ENCODE measurements at places on chromosomes 12 and 14. TPM values are rescaled to one million over a fixed set of nuclear protein-coding genes. Genes with fewer than 3 reads are reported as not detected.
A peak's percentile ranks its signal among the peaks of the same experiment; 100 is the strongest.

Gene VWF
- 183 TPM for total RNA-seq

Gene SYNE3
- 18.5 TPM for total RNA-seq

GRCh38 chr14:67728258-67728657, 26.6 kb downstream of the RDH12 start:
- H3K27ac ChIP-seq, result no peak overlapping the region
- peaks cover 10% of the 10 kb centered on the region for H3K36me3 ChIP-seq
- no peaks in the 10 kb centered on the region for H3K4me1 ChIP-seq
- no peak for DNase-seq
- H3K27me3 ChIP-seq, result no peaks in the 10 kb centered on the region

- peak overlapping the region; percentile 35 for H3K27ac ChIP-seq
- peak overlapping the region; percentile 98 for H3K4me3 ChIP-seq
- no peaks in the 10 kb centered on the region for H3K27me3 ChIP-seq
- H3K36me3 ChIP-seq, result peaks cover 24% of the 10 kb centered on the region
Observed at GRCh38 chr12:95859344-95859816, 628 bp downstream of the SNRPF start.

Gene TMEM132D
- total RNA-seq, result 0.13 TPM

- H3K27ac ChIP-seq, result no peak overlapping the region
- DNase-seq, result no peak
Observed at GRCh38 chr14:74959596-74960180, 4.3 kb upstream of the PGF start.

DNA sequence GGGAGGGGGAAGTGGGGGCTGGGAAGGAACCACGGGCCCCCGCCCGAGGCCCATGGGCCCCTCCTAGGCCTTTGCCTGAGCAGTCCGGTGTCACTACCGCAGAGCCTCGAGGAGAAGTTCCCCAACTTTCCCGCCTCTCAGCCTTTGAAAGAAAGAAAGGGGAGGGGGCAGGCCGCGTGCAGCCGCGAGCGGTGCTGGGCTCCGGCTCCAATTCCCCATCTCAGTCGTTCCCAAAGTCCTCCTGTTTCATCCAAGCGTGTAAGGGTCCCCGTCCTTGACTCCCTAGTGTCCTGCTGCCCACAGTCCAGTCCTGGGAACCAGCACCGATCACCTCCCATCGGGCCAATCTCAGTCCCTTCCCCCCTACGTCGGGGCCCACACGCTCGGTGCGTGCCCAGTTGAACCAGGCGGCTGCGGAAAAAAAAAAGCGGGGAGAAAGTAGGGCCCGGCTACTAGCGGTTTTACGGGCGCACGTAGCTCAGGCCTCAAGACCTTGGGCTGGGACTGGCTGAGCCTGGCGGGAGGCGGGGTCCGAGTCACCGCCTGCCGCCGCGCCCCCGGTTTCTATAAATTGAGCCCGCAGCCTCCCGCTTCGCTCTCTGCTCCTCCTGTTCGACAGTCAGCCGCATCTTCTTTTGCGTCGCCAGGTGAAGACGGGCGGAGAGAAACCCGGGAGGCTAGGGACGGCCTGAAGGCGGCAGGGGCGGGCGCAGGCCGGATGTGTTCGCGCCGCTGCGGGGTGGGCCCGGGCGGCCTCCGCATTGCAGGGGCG, at the start of gene GAPDH:
Gene GAPDH (plus strand): TSS at position 595 of the 772 bp plus-strand sequence. CDS start 316 bp downstream, outside the sequence.
- peaks cover 2% of the 10 kb centered on the region for H3K36me3 ChIP-seq
- no peaks in the 10 kb centered on the region for H3K27me3 ChIP-seq
- peak within 1 kb of the TSS; percentile 99 for H3K27ac ChIP-seq
- H3K4me3 ChIP-seq, result peak within 1 kb of the TSS; percentile 92

DNA sequence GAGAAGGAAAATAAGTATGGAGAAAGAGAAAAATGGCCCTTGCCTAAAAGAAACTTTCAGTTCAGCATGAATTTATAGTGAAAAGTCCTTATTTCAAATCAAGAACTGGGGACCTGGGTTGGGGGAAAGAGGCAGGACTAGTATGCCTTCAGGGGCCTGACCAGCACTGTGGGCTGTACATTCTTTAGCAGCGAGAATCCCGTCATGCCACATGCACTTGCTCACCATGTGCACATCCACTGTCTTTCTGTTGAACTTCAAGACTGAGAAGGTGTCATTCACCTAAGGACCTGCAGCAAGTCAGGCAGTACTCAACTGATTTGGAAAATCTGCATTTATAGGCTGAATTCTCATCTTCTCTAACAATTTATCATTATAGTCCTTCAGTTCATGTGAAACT, 50.2 kb downstream of the RAB35 start:
- H3K27me3 ChIP-seq, result no peaks in the 10 kb centered on the region
- no peak overlapping the region for H3K27ac ChIP-seq
- DNase-seq, result no peak

DNA sequence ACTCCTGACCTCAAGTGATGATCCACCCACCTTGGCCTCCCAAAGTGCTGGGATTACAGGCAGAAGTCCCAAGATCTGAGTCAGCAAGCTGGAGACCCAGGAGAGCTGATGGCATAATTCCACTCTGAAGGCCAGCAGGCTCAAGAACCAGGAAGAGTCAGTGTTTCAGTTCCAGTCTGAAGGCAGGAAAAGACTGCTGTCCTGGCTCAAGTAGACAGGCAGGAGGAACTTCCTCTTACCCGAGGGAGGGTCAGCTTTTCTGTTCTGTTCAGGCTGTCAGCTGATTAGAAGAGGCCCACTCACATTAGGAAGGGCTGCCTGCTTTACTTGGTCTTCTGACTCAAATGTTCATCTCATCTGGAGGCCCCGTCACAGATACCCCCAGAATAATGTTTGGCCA, 206.0 kb upstream of the MYL2 start:
- no peak overlapping the region for H3K27ac ChIP-seq
- H3K4me1 ChIP-seq, result no peaks in the 10 kb centered on the region
- H3K36me3 ChIP-seq, result no peaks in the 10 kb centered on the region
- no peak for DNase-seq
- no peak overlapping the region for H3K4me3 ChIP-seq

DNA sequence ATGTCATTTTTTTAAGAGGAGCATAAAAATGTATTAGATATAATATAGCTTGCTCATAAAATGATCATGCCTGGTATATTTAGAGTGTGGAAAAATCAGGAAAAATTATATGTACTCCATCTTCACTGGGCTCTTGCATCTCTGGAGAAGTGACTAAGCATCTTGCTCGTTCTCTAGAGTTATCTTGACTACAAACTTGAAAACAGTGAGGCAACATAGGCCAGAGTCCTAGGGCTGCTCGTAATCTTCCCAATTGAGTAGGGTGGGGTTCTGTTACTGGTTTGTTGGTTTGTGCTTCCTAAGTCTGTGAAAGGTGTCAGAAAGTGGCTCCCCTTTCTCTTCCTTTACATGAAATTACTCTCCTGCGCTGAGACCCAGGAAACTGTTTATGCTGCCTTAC, 46.2 kb downstream of the AACS start:
- DNase-seq, result no peak
- no peak overlapping the region for H3K27ac ChIP-seq
- no peak overlapping the region for H3K4me3 ChIP-seq
- no peaks in the 10 kb centered on the region for H3K27me3 ChIP-seq
- H3K36me3 ChIP-seq, result peaks cover 3% of the 10 kb centered on the region
- no peaks in the 10 kb centered on the region for H3K4me1 ChIP-seq

Gene IQSEC3
- 1.4 TPM for total RNA-seq

Gene OR6S1
- total RNA-seq, result not detected

GRCh38 chr14:61090432-61091216, 109.6 kb downstream of the SLC38A6 start:
- H3K27ac ChIP-seq, result no peak overlapping the region
- no peaks in the 10 kb centered on the region for H3K4me1 ChIP-seq
- H3K4me3 ChIP-seq, result no peak overlapping the region

DNA sequence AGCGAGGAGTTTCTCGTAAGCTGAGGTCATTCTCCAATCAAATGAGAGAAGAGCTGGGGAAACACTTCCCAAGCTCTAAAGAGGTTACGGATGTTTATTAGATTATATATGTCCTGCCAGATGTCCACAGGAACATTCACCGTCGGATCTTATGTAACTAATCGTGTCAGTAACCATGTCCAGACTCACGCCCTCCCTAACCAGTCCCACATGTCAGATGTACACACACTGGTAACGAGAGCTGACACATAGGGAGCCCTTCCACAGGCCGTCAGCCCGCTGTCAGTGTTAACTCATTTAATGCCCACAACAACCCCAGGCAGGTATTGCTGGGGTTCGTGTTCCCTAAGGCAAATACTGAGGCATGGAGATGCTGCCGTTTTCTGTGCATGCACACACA, 223.7 kb upstream of the RTL1 start:
- no peaks in the 10 kb centered on the region for H3K4me1 ChIP-seq
- DNase-seq, result no peak
- no peak overlapping the region for H3K4me3 ChIP-seq
- H3K27ac ChIP-seq, result no peak overlapping the region
- no peaks in the 10 kb centered on the region for H3K36me3 ChIP-seq

DNA sequence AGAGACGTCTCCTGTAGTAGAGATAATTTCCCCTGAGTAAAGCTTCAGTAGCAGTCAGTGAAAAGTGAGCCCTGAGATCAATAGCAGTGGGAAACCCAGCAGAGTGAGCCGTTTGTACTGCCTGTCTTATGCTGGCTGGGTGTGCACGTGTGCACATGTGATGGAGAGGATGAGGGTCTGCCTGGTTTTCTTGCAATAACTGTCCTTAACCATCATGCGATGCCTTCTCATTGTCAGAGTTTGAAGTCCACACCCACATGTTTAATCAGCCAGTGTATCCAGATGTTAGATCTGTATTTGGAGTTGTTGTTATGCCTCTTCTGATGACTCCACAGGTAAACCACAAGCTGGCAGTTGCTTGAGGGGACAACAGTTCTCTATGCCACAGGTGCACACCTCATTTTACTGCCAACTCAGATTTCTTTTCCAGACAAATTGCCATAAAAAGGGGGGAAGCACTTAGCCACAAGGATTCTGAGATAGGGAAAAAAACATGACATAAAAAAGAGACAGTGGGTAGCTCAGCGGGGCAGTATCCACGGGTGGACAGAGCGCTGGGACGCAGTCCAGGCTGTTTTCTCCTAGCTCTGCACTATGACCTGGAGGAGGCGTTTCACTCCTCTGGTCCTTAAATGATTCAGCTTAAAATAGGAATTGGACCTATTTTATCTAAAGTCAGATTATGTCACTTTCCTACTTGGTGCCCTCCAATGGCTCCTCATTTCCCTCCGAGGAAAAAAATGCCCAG, 192.3 kb downstream of the ANO6 start:
- no peak overlapping the region for H3K4me3 ChIP-seq
- no peaks in the 10 kb centered on the region for H3K27me3 ChIP-seq
- no peaks in the 10 kb centered on the region for H3K4me1 ChIP-seq
- DNase-seq, result no peak
- no peak overlapping the region for H3K27ac ChIP-seq

GRCh38 chr14:98959410-98959809, 312.6 kb downstream of the BCL11B start:
- no peaks in the 10 kb centered on the region for H3K4me1 ChIP-seq
- no peaks in the 10 kb centered on the region for H3K36me3 ChIP-seq
- no peaks in the 10 kb centered on the region for H3K27me3 ChIP-seq

DNA sequence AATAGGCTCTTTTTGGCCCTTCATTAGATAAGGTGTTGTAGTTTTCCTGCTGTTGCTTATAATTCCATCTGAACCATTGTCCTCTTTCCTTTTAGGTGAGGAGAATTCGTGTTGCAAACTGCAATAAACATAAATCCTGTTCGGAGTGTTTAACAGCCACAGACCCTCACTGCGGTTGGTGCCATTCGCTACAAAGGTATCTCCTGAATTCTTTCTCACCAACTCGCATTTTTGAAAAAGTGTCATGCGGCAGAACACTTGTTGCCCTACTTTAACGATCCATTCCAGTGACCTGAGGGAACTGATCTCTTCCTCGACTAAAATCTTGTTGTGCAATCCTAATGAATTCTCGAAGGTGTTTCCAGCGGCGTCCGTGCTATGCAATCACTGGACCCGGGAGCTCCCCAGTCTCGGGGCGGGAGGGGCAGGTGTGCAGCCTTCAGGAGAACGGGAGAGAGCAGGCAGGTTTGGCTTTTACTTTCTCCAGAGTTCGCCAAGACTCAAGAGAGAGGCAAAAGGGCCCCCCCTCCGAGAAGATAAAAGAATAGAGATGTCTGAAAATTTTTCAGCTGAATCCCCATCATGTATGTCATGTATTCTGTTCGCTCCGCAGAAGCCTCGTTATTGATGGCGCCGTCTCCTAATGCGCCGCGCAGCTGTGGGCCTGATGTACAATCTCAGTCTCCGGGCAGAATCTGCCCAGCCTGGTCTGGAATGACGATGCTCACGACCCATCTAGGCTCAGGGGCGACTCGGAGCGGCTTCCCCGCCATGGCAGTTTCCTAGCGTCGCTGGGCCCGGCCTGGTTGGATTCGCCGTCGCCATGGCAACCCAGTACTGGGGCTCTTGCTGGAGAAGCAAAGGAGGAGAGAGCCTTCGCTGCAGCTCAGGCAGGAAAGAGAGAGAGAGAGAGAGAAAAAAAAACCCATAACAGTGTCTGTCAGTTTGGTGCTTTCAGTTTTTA, 38.2 kb downstream of the PLXNC1 start:
- no peak overlapping the region for H3K27ac ChIP-seq
- H3K4me1 ChIP-seq, result peaks cover 8% of the 10 kb centered on the region
- peak; percentile 88 for DNase-seq
- peak overlapping the region; percentile 31 for H3K4me3 ChIP-seq
- no peaks in the 10 kb centered on the region for H3K36me3 ChIP-seq
- no peaks in the 10 kb centered on the region for H3K27me3 ChIP-seq

DNA sequence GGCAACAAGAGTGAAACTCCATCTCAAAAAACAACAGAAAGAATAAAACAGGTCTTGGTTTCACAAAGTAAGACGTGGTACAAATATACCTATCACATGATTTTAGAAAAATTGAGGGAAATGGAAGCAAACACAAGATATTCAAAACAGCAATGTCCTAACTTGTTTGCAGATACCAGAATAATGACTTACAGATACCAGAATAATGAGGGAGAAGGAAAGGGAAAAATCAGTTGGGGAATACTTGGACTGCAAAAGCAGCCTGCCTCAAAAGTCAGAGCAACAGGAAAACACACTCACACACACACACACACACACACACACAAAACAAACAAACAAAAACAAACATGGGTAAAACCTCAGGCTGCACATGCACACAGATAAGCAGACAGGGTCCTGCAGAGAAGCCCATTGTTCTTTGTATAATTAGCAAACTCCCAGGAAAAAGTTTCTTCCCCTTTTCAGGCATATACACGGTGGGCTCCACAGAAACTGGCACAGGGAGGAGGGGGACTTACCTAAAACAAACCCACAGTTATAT, 65.7 kb upstream of the CAPRIN2 start:
- peaks cover 6% of the 10 kb centered on the region for H3K4me1 ChIP-seq
- no peak for DNase-seq
- no peaks in the 10 kb centered on the region for H3K36me3 ChIP-seq
- H3K27me3 ChIP-seq, result no peaks in the 10 kb centered on the region
- H3K4me3 ChIP-seq, result no peak overlapping the region

Gene PAPLN
- 132 TPM for total RNA-seq

Gene OASL
- total RNA-seq, result 1.0 TPM

GRCh38 chr12:106417926-106418910, 60.7 kb downstream of the POLR3B start:
- H3K36me3 ChIP-seq, result no peaks in the 10 kb centered on the region
- no peaks in the 10 kb centered on the region for H3K4me1 ChIP-seq
- DNase-seq, result no peak
- H3K27me3 ChIP-seq, result no peaks in the 10 kb centered on the region

- H3K4me3 ChIP-seq, result no peak overlapping the region
- H3K36me3 ChIP-seq, result no peaks in the 10 kb centered on the region
- DNase-seq, result no peak
- no peaks in the 10 kb centered on the region for H3K27me3 ChIP-seq
Observed at GRCh38 chr12:89970722-89971121, 262.1 kb upstream of the ATP2B1 start.

- H3K27ac ChIP-seq, result no peak overlapping the region
- H3K27me3 ChIP-seq, result no peaks in the 10 kb centered on the region
- H3K4me1 ChIP-seq, result no peaks in the 10 kb centered on the region
Observed at GRCh38 chr12:104319028-104319427, 15.5 kb downstream of the EID3 start.

Gene CACNA2D4
- 7.3 TPM for total RNA-seq
